ENCODE measurements at places on chromosomes 6 and 20.
A peak's percentile ranks its signal among the peaks of the same experiment; 100 is the strongest.

- no peak for DNase-seq
Measured at GRCh38 chr6:85134172-85134571, 315.7 kb upstream of the NT5E start.

- DNase-seq, result no peak
Measured at GRCh38 chr20:33010133-33010504, 2.6 kb downstream of the BPIFB2 start.

- DNase-seq, result no peak
Measured at GRCh38 chr20:60648556-60648955, 603.5 kb upstream of the CDH4 start.

GRCh38 chr6:37704923-37705238 lies 7.2 kb upstream of the MDGA1 start:
- DNase-seq, result no peak

DNA sequence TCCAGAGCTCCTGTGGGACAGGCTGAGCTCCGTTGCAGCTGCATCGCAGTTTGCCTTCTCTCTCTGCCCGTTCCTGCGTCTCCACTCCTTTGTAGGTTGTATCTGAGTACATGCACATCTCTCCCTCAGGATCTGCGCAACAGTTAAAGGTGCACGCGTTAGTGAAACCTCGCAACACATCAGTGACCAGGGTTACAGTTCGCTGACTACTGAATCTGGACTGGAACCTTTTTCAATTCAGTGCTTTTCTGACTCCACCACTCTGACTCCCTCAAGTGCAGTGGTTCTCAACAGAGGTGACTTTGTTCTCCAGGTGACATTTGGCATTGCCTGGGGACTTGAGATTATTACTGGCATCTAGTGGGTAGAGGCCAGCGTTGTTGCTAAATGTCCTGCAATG lies 44.0 kb downstream of the UST start:
- no peak for DNase-seq

DNA sequence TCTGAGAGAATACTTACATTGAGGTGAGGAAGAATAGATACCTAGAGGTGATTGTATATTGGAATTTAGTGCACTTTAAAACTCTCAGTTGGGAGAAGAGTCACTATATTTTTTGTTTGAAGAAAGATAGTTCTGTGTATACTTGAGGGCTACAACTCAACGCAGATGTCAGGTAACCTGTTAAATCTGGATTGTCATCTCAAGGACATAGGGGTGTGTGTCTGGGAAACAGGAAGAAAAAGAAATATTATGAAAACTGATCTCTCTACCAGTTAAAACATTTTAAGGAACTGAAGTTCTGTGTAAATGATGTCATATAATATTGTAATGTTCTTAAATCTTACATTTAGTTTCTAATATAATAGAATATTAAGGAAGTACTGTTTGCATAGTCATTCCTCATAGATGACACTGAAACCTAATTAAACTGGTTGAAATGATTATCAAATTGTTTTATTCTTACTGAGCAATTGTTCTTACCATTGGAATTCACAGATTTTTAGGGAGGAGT lies 86.2 kb downstream of the SMAP1 start:
- no peak for DNase-seq

DNA sequence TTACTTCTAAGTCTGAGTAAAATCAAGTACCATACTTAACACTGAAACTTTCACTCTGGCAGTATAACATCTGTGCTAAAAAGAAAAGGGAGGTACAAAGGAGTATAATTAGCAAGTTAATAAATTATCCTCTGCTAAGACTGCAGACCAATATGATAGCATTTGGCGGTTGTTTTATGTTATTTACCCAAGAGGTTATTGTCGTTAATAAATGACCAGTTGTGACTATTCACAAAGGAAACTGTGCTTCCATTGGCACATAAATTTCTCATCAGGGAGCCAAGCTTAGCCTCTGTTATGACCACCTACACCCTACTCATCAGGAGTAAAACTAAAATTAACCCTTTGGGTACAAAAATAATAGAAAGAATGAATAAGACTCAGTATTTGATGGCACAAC lies 86.5 kb downstream of the CRYBG1 start:
- no peak for DNase-seq

GRCh38 chr6:170134031-170134470 lies 156.8 kb downstream of the DLL1 start:
- no peak for DNase-seq

GRCh38 chr6:146813554-146813953 lies 214.8 kb downstream of the ADGB start:
- no peak for DNase-seq

DNA sequence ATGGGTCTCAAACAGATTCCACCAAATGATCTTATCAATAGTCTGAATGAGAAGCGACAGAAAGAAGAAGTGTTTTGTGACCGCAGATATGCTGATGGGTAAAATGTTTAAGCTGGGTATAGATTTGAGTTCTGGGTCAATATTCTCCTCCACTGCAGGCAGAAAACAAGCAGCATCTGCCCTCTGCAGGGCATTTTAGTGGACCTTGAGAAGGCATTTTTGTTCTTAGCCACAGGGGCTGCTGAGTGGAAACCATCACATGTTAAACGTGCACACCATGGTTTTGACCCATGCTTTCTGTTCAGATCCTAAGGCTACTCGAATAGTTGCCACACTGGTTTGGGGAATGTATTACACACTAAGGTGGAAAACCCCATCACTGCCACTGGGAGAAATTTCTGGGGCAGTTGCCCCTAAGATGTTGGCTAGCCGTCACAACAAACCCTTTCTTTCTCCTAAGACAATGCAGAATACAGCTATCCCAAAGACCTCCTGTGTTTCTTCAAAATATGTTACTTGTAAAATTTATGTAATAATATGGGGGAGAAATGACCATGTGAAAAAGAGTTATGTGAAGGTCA lies 5.5 kb downstream of the POU3F2 start:
- no peak for DNase-seq

DNA sequence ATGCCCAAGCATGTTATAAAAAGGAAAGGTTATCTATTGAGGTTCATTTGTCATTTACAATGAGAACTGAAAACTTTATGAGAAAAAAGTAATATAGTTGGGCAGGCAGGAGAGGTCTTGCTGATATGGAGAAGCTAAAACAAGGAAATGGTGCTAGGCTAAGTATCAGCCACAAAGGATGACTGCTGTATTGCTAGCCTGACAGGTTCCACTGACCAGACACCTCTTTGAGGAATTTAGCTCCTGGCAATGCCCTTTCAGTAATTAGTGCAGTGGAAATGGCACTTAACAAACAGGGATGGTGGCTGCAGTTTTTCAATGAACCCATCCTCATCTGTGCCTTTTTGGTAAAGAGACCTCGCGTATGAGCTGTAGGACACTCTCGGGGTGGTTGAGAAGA lies 284.4 kb downstream of the ZFAND3 start:
- no peak for DNase-seq

GRCh38 chr20:11376998-11377397 lies 540.7 kb upstream of the BTBD3 start:
- DNase-seq, result no peak

DNA sequence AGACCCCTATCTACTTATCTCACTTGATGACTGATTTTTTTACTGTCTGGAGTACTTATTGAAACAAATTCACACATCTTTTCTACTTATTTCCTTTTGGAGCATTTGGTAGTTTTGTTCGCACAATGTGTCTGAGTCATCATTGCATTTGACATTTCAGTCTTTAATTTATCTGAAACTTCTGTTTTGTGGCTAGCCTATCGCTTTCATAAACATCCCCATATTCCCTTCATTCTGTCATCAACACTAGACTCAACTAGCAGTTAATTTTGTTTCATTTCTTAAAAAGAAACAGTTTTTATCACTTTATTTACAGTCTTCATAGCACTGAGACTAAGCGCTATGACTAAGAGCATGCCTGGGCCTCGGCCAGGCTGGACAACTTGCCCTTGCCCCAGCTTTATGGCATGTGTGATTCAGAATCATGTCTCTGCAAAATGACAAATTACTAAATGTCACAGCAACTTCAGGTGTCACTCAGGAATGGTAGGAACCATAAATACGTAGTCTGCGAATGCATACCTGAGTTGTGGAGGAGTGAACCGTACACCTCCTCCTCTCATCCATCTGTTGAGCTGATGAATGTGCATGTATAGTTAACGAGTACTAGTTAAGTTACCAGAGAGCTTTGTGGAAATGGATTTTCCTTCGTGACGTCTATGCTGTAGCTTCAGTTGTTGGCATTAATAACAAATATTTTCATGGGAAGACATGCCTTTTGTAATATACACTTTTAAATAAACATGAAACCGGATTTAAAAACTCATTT lies 16.2 kb downstream of the L3MBTL3 start:
- DNase-seq, result peak; percentile 26

DNA sequence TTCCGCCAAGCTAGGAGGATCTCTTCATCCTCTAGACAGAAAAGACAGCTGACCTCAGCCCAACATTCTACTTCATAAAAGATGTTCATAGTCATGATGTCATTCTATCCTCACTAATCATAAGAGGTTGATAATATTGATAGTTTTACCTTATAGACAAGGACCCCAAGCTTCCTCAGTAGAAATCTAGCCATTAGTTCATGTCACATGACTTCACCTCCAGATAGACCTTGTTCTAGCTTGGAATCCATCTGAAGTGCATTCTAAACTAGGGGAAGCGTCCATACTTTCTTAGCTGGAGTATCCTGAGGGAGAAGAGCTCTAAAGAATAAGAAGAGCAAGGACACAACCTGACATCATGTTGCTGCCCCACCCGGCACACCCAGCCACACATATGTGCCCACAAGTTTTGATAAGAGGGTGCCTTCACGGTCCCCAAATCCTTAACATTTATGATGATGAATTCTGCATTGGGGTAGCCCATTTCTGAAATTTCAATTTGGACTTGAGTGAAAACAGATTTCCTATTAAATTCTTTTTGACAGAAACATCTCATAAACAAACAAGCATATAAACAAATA lies 292.5 kb upstream of the STXBP5 start:
- DNase-seq, result no peak

GRCh38 chr6:139903411-139904157 lies 529.1 kb upstream of the CITED2 start:
- DNase-seq, result no peak

DNA sequence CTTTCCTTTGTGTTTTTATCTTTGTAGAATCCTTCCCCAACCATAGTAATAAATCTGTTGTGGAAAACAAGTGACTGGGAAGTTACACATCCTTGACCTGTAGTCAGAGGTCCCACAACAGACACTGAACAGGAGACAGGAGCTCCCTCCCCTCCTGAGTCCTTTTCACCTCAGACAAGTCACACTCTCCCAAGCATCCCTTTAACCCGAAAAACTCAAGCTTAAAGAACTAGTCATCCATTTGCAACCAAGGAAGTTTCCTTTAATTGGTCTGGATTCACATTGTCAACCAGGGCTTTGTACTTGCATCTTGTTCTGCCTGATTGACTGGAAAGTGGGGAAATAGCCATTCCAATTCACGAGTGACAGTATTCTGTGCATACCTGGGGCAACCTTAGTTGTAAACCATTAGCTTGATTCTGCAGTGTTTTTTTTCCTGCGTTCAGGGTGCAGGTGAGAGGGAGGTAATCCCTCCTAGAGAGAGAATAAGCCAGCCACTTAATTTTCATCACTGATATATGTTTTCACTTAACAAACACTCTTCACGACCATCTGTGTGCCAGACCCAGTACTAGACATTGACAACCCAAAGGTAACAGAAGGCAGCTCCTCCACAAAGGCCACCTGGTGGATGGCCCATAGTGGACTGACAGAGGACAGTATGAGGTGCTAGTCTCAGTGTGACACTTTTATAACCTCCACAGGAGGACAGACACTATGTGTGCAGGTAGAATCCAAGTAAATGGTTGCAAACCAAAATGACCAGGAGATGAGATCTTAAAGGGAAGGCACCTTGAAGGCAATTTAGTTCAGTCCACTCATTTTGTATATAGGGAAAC lies 112.4 kb downstream of the SLX4IP start:
- no peak for DNase-seq

DNA sequence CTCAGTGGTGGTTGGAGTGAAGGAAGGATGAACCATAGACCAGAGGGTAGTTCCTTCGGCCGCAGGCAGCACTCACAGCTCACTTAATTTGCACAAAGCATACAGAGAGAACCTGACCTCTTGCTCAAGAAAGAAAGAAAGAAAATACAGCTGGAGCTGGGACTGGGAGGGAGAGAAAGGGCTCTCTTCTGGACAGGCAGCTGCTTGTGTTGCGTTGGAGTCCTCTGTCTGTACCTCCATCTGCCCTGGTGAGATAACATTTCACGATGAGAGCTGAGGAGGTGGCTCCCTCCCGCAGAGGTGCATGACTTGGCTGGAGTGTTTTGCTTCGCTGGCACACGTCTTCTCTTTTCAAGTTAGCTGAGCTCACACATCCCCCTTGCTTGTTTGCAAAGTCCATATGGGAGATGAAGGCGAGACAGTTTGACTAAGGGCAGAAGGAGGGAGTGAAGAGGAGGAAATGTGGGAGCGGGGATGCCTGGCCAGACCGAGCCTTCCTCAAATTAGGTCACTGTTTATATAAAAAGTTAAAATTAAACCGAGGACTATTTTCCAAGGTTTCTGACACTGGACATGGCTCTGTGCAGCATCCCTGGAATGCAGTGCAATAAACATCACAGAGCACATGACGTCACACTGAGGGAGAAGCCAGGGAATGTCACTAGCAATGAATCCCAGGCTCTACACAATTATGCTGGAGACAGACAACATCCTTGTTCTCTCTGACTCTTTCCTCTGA lies 359.4 kb downstream of the CD83 start:
- no peak for DNase-seq

DNA sequence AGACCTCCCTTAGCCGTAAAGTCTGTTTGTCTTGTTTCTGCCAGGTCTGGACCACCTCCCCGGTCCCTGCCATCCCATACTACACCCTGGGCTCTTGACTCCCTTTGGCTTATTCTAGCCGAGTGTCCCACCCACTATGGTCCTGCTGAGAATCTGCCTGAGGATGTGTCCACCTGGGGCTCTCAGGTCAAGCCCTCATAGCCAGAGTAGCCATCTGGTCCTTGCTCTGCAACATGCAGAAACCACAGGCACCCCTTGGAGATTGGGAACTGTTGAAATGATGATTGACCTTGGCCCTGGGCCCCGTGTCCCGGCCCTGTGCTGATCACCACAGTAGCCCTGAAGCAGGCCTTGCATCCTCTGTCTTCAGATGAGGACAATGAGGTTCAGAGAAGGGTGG lies 44.0 kb downstream of the VSTM2L start:
- DNase-seq, result no peak

DNA sequence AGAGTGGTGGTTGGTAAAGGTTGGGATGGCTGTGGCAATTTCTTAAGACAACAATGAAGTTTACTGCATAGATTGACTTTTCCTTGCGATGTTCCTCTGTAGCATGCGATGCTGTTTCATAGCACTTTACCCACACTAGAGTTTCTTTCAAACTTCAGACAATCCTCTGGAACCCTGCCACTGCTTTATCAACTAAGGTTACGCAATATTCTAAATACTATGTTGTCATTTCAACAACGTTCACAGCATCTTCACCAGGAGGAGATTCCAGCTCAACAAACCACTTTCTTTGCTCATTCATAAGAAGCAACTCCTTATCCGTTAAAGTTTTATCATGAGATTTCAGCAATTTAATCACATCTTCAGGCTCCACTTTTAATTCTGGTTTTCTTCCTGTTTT lies 161.2 kb upstream of the NRSN1 start:
- no peak for DNase-seq
